ENCODE measurements at places on chromosomes 6 and 20. TPM values are rescaled to one million over a fixed set of nuclear protein-coding genes. Genes with fewer than 3 reads are reported as not detected.

DNA sequence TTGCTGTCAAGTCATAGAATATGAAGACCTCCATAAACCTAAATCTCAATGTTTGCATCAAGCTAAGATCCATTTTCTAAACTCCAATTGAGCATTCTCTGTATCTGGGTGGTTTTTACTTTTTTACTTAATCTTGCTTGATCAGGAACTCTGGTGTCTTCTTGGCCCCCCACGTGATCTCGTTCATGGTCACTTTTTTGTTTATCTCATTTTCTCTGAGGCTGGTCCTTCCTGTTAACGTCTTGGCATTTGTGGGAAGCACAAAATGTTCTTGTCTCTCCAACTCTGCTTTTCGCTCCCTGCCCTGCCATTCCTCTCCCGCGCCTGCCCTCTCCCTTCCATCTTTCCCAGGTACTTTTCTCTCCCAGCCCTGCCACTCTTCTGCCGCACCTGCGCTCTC lies 14.0 kb upstream of the MAPRE1 start:
- H3K4me3 ChIP-seq, result no peak overlapping the region
- DNase-seq, result no peak
- H3K27ac ChIP-seq, result no peak overlapping the region

DNA sequence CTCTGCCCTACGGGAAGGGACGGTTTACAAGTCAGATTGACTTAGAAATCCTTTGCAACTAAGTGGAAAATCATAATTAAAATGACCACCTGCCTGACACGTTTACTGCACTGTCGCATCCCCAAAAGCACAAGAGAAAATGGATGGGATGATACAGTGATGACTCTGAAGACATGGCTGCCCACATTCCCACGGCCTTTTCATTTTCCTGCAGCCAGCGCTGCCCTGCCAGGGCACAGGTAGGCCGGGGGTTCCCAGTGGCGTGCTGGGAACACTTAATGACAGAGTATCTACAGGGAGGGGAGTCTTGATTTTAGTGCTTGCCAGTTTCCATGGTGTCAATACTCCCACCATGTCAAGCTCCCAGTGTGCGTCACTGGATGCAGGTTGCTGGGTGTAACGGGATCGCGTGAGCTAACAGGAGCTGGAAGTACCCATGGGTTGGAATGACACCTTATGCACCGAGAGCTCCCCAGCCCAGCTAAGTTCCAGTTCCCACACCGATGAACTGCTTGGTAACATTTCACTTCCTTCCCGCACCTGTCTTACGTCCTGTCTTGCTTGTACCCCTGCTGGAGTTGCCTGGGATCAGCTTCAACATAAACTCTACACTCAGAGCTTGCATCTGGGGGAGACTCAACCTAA lies 129.0 kb downstream of the ANKRD60 start:
- no peak overlapping the region for H3K27ac ChIP-seq
- H3K4me1 ChIP-seq, result peaks cover 10% of the 10 kb centered on the region
- H3K36me3 ChIP-seq, result no peaks in the 10 kb centered on the region
- peaks cover 5% of the 10 kb centered on the region for H3K27me3 ChIP-seq

DNA sequence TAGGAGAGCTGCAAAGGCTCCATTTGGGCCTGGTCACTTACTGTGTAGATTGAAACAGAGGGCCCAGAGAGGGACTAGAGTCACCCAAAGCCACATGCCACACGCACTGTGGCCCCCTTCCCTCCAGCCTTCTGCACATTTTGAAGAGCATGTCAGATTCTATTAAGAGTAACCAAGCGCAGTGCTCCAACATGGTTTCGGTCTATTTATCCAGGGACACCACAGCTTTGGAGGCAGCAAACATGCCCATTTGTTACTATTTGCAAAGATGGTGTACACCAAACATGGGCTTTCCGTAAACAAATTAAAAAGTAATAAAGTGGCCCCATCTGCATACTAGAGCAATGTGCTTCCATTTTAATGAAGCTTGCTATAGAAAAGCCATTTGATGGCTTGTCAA lies 43.7 kb upstream of the CCDC167 start:
- H3K4me3 ChIP-seq, result no peak overlapping the region
- no peak overlapping the region for H3K27ac ChIP-seq
- no peaks in the 10 kb centered on the region for H3K27me3 ChIP-seq
- DNase-seq, result no peak
- no peaks in the 10 kb centered on the region for H3K4me1 ChIP-seq

DNA sequence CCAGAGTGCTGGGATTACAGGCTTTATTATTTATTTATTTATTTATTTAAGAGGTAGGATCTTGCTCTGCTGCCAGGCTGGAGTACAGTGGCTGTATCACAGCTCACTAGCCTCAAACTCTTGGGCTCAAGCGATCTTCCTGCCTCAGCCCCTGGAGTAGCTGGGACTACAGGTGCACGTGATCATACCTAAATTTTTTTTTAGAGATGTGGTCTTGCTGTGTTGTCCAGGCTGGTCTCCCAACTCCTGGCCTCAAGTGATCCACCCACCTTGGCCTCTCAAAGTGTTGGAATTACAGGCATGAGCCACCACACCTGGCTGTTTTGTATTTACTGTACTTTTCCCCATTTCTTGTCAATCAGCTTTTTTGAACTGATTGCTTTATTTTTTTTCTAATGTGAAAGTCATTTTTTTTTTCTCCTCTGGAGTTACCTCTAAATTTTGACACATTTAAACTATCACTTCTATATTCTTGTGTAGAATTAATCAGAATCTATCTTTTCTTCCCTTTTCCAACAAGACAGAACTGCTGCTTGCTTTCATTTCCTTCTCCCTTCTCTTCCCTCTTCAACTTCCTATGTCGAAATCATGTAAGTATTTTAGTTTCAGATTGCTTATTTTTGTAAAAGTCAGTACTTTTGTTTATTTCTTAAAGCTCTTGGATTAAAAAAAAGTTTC lies 12.0 kb downstream of the PANK2 start:
- H3K4me1 ChIP-seq, result peaks cover 12% of the 10 kb centered on the region
- no peak overlapping the region for H3K27ac ChIP-seq
- H3K27me3 ChIP-seq, result no peaks in the 10 kb centered on the region
- H3K36me3 ChIP-seq, result peaks cover 2% of the 10 kb centered on the region
- no peak overlapping the region for H3K4me3 ChIP-seq

DNA sequence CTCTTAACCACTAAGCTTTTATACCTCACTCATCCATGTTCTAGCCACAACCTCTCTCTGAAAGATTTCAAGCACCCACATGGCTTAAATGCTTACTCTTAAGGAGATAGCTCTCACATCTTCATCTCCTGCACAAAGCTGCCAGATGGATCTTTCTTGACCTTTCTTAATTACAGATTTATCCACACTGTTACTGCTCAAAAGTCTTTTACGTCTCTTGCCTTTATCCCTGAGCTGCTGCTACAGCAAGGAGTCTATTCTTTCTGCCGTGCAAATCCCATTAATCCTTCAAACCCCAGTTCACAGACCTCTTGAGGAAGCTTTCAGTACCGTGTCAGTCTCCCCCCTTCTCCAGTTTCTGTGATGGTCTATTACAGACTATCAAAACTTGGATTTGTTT lies 54.6 kb downstream of the B4GALT5 start:
- peaks cover 12% of the 10 kb centered on the region for H3K4me1 ChIP-seq
- DNase-seq, result no peak
- no peak overlapping the region for H3K4me3 ChIP-seq
- no peaks in the 10 kb centered on the region for H3K27me3 ChIP-seq
- no peak overlapping the region for H3K27ac ChIP-seq

LINC00237 gene
- total RNA-seq, result not detected

TSPO2 gene
- total RNA-seq, result not detected

SNAP91 gene
- not detected for total RNA-seq

RNF39 gene
- 2.3 TPM for total RNA-seq

CAGE1 gene
- total RNA-seq, result 0.15 TPM

Data from lung (tissue), 17 donors.